ENCODE measurements at places on chromosomes 1 and 21. TPM values are rescaled to one million over a fixed set of nuclear protein-coding genes. Genes with fewer than 3 reads are reported as not detected.

The FAM151A gene
- total RNA-seq: not detected

The ZBTB40 gene
- 10.0 TPM for total RNA-seq

The MX2 gene
- 4.2 TPM for total RNA-seq

The SPATA1 gene
- 0.41 TPM for total RNA-seq

The DNASE2B gene
- total RNA-seq: not detected
